Parietal lobe (tissue), 2 donors: ENCODE measurements at places on chromosomes 12 and 14. TPM values are rescaled to one million over a fixed set of nuclear protein-coding genes. Genes with fewer than 3 reads are reported as not detected.

Gene ISCA2
- total RNA-seq = 24.7 TPM

Gene POU6F1
- 31.9 TPM for total RNA-seq

Gene ABCC9
- 15.7 TPM for total RNA-seq

Gene TRAFD1
- total RNA-seq = 64.5 TPM

Gene TMEM121
- 22.2 TPM for total RNA-seq
